Right ventricle myocardium inferior (tissue), 1 donor: ENCODE measurements at places on chromosomes 7 and 10.

DNA sequence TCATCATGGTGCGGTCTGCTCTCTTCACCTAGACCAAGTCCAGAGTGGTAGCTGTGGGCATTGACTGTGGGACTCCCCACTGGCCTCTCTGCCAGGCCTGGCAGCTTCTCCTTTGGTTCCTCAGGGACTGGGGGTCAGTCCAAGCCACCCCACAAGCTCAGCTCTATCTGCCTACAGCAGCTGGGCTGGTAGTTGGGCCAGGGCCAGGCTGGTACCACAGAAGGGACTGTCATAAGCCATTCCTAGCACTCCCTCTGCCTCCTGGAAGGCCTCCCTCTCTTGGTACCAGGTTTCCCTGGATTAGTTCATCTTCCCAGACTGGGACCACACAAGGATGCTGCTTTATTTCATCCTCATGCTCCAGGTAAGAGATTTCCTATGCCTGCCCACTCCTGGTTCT, 24.2 kb upstream of the UNC5B start:
- no peak for DNase-seq

GRCh38 chr7:155816996-155817395, 4.7 kb upstream of the SHH start:
- DNase-seq, result peak; percentile 32

DNA sequence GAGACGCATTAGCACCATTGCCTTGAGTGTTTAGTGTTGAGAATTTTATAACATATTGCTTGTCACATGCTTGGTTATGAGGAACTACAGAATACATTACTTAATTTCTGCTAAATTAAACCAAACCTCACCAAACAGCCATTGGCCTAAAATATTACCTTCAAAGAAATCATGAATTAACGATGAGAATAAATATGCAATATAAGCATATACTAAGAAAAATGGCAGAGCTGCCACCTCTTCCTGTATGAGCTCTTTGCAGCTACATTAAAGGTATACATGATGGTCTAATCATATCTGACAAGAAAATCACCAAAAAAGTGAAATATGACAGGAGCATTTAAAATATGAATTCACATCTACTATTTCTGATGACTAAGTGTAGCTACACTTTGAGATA, 5.2 kb upstream of the RHEB start:
- DNase-seq, result no peak

GRCh38 chr10:88853155-88853881, 1.7 kb upstream of the ANKRD22 start:
- no peak for DNase-seq

DNA sequence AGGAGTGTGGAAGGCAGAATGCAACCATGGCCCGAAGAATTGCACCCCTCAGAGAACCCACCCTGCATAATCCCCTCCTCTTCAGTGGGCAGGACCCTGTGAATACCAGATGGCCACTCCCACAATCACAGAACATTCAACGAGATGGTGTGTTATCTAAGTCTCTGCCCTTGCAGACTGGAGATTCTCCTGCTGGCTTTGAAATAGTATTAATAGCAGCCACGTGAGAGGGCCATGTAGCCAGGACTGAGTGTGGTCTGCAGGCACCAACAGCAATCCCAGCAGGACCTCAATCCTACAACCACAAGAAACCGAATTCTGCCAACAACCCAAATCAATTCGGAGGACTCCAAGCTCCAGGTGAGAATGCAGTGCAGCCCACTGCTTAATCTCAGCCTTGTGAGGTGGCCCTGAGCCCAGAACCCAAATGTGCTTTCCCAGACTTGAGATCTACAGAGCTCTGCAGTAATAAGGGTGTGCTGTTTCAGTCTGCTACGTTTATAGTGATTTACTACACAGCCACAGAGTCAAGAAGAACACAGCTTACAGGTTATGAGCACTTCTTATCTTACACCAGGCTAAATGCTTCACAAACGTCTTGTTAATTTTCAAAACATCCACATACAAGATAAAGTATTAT, 72.1 kb downstream of the VOPP1 start:
- DNase-seq, result no peak

DNA sequence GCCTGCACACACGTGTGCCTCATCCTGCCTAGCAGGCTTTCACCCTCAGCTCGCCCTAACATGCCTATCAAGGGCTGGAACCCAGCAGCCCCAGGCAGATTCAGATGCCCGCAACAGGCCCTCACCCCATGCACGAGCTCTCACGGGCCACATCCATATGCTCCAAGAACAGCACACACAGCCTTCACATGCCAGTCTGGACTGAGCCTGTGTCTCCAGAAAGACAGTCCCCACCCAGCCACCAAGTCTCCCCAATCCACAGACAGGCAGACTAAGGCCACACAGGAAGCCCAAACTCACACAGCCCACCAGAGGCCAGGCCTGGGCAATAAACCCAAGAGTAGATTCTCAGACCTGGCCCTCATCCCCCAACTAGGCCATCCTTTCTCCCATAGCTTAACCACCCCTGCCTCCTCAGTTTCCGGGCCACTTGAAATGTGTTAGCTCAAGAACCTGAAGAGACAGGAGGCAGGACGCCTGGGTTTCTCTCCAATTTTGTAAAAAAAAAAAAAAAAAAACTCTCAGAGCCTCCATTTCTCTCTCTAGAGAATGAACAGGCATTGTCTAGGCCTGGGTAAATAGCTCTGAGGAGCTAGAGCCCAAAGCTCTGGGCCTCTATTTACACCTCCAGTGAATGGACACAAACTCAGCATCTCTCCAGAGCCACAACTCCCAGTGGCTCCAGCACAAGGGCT, 6.8 kb downstream of the LDB1 start:
- DNase-seq, result no peak

GRCh38 chr10:46029461-46030030, 877 bp downstream of the NCOA4 start:
- no peak for DNase-seq

GRCh38 chr10:1406132-1406966, 331.0 kb downstream of the ADARB2 start:
- DNase-seq, result no peak

DNA sequence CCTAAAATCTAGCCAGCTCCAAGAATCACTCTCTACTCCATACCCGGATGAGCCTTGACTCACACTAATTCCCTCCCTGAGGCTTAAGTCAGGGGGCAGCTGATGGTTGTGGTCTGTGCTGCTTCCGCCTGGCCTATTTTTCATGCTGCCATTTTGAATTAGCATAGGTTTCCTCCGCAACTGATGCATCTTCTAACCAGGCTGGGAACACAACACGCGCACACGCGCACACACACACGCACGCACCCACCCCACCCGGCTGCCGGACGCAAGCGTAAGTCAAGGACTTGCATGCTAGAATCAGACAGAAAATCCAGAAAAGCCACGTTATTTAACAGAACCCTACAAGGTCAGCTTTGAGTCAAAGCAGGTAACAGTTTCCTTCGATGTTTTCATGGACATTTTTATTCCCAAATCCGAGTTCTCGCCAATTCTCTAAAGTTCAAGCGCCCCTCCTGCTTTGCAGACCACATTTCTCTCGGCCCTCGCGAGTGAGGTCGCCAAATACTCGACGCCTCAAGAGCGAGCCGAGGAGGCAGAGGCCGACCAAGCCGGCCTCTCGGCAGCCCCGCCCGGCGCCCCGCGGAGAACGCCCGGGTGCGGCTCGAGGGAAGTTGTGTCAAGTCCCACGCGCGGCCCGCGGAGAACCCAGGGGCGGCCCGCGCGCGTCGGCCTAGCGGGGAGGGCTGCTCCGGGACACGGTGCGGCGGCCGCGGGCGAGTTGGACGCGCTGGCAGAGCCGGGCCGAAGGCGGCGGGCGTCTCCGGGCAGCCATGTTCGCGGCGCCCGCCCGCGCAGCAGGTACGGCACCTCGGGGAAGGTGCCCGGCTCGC, 961 bp downstream of the SCRN1 start:
- peak; percentile 86 for DNase-seq

- no peak for DNase-seq
Measured at GRCh38 chr10:88745633-88746032, 14.2 kb upstream of the LIPN start.

DNA sequence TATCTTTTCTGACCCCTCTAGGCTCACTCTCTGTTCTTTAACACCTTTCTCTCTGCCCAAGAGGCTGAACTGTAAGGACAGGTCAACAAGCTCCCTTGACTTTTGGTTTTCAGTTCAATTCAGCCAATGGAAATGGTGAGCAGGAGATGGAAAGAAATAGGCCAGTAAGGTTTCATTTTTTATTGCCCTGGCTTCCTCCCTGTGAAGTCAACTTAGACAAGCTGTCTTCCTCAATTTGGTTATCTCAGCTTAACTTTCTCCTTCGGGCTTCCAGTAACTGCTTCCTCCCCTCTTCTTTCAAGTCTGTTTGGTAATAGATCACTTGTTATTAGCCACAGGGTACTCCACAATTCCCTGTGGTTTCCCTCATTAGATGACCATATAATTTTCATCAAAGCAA, 19.7 kb downstream of the LIPK start:
- DNase-seq, result no peak

DNA sequence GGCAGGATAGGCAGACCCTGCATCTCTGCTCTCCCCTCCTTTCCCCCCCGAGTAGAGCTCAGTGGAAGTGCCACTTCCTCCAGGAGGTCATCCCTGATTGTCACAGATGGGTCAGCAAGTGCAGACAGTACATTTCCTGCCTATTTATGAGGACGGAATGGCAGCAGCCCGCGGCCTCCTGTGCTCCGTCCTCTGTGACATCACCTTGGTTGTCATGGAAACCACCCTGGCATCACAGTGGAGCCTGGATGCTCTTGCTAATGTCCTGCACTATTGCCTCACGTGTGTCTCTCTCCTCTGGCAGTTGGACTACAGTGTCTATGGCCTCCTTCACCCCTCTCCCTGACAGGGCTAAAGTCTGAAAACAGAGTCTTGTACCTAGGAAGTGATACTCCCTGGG, 148.6 kb downstream of the SH3PXD2A start:
- DNase-seq, result no peak

DNA sequence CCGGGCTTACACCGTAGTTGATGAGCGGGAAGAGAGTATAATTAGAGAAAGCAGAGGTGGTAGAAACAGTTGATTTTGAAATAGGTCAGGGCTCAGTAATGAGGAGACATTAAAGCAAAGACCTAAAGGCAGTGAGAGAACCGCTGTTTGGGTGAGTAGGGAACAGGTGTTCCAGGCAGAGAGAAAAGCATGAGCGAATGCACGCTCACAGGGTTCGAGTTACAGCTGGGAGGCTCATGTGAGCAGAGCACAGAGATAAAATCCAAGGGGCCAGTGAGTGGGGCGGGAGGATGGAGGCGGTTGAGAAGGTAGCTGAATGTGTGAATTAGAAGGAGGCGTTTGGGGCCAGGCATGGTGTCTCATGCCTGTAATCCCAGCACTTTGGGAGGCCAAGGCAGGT, 39.9 kb downstream of the APBB1IP start:
- DNase-seq, result no peak

GRCh38 chr10:84302223-84302622, 26.2 kb upstream of the CCSER2 start:
- no peak for DNase-seq

DNA sequence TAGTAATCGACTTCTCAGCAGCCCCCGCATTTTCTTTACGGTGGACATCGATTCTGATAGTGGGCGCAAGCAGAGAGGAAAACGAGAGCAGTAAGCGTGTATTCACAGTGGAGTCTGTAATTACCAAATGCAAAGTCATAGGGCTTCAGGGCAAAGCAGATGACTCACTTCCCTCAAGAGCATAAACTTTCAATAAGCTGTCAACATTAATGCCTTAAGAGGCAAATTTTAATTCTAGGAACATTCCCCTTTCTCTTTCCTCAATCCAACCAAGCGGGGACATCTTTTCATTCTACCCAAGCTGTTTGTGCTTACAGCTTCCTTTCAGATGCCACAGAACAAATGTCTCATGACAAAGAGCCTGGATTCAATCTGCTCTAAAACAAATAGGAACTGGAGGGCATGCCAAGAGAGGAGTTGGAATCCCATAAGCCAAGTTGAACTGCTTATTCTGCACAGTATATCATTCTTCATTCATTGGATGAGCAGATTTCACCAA, 48.6 kb downstream of the MALSU1 start:
- no peak for DNase-seq

- no peak for DNase-seq
Measured at GRCh38 chr7:37273891-37274290, 174.8 kb downstream of the ELMO1 start.

GRCh38 chr7:14767716-14768425, 134.7 kb downstream of the DGKB start:
- DNase-seq, result no peak

- no peak for DNase-seq
Measured at GRCh38 chr7:14351167-14351566, 361.7 kb upstream of the ETV1 start.

GRCh38 chr7:146027243-146027642, 89.4 kb upstream of the CNTNAP2 start:
- DNase-seq, result no peak

- DNase-seq, result peak; percentile 42
Measured at GRCh38 chr10:116688241-116688711, 54.1 kb downstream of the HSPA12A start.

DNA sequence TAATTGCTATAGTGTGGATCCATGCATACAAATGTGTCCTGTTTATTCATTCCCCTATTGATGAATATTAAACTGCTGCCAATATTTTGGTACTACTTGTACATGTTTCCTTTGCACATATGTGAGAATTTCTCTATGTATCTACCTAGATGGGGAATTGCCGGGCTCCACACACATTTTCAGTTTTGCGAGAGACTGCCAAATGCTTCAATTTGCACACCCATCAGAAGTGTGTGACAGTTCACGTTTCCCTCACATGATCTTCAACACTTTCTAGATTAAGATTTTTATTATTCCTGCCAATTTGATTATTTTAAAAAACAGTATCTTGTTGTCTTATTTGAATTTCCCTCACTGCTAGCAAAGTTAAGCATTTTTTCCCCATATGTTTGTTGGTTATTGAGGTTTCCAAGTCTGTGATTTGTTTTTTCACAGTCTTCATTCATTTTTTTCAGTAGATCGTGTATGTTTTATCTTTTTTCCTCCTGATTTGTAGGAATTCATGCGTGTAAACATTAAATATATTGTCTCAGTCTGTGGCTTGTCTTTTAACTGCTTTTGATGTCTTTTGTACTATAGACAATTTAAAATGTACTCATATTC, 2.4 kb upstream of the KLF14 start:
- no peak for DNase-seq

DNA sequence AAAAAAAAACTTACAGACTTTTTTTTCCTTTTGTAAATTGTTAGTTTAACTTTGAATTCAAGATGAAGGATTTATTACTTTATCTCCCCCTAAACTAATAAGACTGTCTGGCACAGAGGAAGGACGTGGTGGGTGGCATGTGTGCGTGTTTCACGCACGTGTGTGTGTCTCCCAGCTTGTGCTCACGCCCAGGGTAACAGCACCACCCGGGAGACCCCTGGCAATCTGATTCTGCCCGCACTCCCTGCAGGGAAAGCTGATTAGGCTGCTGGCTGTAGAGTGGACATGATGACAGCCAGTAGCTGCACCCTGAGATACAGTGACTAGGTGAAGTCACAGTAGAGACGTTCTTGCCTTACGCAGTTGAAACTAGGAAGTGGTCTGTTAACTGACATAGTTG, 25.3 kb downstream of the WIPI2 start:
- DNase-seq, result no peak

GRCh38 chr10:28913436-28914237, 236.3 kb downstream of the BAMBI start:
- DNase-seq, result no peak

- no peak for DNase-seq
Measured at GRCh38 chr10:47111329-47111862, 188.6 kb upstream of the GDF10 start.

- DNase-seq, result no peak
Measured at GRCh38 chr10:22550732-22551131, 163.6 kb downstream of the PIP4K2A start.

- DNase-seq, result no peak
Measured at GRCh38 chr7:20831451-20831850, 44.8 kb upstream of the SP8 start.
